ENCODE measurements at places on chromosomes 6 and 20. TPM values are rescaled to one million over a fixed set of nuclear protein-coding genes. Genes with fewer than 3 reads are reported as not detected.

Gene POM121L2
- not detected for total RNA-seq

Gene TBC1D32
- 0.34 TPM for total RNA-seq

Gene TRIM40
- total RNA-seq = not detected

Gene SLC52A3
- total RNA-seq = 1.1 TPM

Gene NOX3
- total RNA-seq = not detected

DNA sequence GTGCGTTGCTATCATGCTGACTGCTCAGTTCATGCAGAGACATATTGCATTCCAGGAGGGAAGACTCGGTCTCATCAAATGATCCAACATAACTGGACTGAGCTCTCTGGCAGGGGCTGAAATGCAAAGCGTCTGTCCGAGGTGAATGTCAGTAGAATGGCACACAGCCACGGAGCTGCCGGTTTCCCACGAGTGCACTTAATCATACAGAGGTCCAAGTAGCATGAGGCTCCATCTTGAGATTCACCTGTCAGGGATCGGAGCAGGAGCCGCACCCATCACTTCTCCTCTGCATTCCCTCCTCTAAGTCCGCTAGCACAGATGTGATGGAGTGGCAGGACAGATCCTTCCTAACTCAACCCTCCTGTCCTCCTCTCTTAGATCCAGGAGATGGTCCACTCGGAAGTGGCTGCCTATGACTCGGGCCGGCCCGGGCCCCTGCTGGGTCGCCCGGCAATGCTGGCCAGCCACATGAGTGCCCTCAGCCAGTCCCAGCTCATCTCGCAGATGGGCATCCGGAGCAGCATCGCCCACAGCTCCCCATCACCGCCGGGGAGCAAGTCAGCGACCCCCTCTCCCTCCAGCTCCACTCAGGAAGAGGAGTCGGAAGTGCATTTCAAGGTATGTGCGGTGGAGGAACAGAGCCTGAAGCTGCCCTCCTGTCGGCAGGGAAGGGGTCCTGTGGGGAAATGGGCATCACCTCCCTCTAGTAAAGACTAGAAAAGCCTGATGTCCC is 135.9 kb downstream of the JPH2 start:
- DNase-seq = no peak

DNA sequence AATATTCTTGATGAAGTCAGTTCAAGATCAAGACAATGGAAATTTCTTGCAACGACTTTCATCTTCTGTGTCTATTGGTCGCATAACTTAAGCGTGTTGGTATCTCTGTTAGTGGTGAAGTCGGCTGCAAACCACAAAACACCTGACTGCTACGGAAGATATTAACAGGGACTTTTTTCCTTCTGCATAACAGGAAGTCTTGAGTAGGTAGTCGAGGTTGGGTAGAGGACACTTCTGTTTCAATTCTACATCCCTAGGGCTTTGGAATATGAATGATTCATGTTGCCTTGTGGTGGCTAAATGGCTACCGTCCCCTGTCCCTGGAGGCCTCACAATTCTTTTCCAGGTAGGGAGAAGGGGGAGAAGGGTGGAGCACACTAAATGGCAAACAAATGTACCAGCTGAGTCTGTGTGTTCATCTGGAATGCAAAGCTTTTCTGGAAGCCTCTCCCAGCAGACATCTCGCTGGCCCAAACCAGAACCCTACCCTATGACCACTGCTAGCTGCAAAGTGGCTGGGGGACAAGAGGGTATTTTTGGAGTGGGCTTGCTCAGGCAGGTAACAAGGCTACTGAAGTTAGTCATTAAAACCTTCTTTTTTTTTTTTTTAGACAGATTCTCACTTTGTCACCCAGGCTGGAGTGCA is 34.6 kb upstream of the NKX2-2 start:
- no peak for DNase-seq

DNA sequence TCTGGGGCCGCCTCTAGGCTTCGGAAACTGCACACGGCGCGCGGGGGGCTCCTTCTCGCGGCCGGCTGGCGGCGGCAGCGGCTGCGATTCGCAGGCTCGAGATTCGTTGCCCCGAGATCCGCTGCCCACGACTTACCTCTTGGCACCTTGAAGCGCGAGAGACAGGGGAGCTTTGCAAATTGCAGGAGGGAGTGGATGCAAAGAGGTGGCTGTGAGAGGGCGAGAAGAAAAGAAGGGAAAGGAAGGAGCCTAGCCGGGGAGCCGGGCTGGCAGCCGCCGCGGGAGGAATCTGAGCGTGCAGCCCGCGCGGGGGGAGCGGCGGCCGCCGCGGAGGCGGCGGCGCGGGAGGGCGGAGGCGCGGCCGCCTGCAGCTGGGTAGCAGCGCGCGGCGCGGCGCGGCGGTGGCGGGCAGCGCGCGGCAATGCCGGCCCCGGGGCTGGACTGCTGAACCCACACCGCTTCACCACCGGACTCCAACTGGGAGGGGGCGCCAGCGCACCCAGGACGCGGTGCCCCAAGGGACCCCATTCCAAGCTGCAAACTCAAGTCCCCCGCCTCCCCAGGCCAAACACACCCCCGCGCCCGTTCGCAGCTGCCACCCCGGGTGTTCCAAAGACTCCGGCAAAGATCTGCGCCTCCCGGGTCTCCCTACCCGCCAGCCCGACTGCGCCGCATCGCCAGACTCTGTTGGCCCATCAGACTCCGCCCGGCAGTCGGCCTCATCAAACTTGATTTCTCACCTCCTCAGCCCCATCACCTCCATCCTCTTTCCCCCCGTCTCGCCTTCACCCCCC is 44.2 kb upstream of the SUPT3H start:
- DNase-seq = peak; percentile 51

DNA sequence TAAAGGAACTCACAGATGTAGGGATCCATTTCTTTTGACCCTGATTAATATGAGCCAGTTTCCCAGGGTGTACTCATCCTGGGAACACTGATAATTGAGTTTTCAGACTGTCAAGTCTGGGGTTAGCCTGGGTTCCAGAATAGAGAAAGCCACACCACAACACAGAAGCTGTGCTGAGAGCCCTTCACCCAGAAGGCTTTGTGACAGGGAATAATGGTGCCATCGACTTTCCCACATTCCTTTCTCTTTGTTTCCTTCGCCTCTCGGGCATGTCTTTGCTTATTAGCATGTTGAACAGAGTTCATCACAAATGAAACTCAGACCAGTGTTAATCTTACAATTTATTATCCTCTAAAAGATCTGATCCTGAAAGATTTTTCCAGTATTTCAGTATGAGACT is 95.0 kb downstream of the TCP11 start:
- DNase-seq = no peak
